GM13977 (cell line): ENCODE measurements at places on chromosomes 3 and 15.

GRCh38 chr15:43531018-43531670, 13.7 kb downstream of the MAP1A start:
- DNase-seq, result no peak

- no peak for DNase-seq
These were observed 702.2 kb downstream of the NLGN1 start for GRCh38 chr3:174099724-174100123.

DNA sequence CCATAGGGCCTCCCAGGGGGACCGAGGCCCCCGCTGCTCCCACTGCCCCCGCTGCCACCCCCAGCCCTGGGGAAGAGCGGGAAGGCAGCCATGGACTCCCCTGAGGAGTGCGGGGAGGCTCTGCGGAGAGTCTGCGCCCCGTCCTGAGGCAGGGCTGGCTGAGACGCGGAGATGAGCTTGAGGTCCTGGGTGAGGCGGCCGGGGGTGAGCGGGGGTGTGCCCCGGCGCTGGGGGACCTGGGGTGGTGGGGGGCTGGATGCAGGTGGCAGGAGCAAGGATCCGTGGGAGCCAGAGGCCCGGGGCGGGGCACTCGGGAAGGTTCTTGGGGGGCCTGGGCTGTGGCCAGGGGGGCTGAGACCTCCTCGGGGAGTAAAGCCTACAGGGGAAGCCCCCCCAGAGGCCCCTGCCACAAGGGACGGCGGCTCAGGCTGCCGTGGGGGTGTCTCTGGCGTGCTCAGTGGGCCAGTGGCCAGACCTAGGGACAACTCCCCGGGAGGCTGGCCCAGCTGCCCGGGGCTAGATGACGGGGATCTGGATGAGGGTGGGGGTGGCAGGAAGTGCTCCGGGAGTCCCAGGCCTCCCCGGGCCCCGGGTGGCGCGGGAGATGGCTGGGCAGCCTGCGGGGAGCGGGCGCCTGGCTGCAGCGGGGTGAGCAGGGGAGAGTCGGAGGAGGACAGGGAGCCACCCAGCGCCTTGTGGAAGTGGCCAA, 45.9 kb downstream of the HCN4 start:
- no peak for DNase-seq

DNA sequence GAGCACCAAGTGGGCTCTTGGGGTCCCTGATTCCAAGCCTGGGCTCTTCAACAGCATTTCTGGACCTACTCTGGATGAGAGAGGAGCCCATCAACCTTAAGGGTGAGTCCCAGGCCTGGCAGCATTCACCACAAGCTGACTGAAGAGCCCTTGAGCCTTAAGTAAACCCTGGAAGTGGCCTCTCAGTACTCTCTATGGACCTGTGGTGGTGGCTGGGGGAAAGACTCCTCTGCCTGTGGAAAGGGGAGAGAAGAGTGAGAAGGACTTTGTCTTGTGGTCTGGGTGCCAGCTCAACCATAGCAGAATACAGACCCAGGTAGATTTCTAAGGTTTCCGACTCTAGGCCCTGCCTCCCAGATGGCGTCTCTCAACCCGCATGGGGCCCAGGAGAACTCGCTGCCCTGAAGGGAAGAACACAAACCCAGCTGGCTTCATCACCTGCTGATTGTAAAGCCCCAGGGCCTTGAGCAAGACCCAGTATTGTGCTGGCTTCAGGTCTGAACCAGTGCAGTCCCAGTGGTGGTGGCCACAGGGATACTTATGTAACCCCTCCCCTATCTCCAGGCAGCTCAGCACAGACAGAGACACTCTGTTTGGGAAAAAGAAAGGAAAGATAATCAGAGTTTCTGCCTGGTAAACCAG, 71.4 kb downstream of the TFDP2 start:
- DNase-seq, result no peak

DNA sequence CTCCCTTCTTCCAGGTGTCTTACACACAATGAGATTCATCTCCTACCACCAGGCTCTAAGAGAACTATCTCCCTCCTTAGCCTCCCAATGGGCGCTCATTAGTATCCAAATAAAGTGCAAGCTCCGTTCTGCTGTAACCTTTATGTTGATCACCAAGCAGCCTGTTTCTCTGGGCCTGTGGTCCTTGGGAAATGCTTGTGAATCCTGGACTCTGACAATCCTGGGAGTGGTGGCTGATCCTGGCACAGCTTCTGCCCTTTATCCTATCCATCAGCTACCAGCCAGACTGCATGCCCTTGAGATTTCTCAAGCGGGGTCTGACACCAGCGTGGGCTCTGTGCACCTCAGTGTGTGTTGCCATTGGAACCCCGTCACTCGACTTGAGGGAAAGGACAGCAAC, 26.1 kb upstream of the USP3 start:
- no peak for DNase-seq

GRCh38 chr3:7683426-7683825, 818.2 kb upstream of the LMCD1 start:
- no peak for DNase-seq

DNA sequence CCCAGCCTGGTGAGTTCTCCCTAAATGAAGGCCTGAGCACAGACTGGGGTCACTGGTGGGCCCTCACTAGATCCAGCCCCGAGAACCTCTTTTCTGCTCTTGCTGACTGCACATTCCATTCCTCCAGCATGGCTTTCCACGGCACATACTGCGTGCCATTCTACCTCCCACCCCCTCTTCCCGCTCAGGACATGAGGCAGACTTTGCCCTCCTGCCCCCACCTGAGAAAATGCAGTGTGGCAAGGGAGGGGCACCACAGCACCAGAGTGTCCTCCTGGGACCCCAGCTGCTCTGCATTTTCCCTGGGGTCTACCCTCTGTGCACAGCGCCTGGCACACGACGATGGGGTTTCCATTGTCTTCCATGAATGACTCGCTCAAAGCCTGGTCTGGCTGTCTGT, 6.1 kb upstream of the SLCO2A1 start:
- no peak for DNase-seq

- DNase-seq, result no peak
These were observed 38.9 kb upstream of the KIF23 start for GRCh38 chr15:69375151-69375790.

- DNase-seq, result no peak
These were observed 122.6 kb upstream of the EPHA3 start for GRCh38 chr3:88984832-88985231.

- no peak for DNase-seq
These were observed 112.3 kb downstream of the GALK2 start for GRCh38 chr15:49282366-49282765.

- no peak for DNase-seq
These were observed 22.1 kb downstream of the MAPKAPK3 start for GRCh38 chr3:50639055-50639494.

DNA sequence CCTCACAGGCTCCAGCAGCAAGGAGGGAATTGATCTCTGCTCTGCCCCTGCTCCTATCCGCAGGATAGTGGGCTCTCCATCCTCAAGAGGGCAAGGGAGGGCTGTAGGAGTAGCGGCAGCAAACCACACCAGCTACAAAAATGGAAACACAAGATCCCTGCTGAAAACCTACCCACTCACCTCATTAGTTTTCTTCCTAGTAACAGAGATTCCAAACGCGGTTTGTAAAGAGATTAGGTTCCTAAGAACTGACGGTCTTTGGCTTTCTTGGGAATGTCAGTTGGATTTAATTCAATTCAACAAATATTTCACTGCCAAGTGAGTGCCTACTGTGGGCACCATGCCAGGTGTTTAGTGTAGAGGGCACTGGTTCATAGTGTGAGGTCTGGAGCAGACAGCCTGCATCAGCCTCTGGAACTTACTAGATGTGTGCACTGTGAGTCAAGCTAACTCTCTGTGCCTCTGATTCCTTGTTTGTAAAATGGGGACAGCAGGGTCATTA, 84.7 kb downstream of the MRPL46 start:
- no peak for DNase-seq

DNA sequence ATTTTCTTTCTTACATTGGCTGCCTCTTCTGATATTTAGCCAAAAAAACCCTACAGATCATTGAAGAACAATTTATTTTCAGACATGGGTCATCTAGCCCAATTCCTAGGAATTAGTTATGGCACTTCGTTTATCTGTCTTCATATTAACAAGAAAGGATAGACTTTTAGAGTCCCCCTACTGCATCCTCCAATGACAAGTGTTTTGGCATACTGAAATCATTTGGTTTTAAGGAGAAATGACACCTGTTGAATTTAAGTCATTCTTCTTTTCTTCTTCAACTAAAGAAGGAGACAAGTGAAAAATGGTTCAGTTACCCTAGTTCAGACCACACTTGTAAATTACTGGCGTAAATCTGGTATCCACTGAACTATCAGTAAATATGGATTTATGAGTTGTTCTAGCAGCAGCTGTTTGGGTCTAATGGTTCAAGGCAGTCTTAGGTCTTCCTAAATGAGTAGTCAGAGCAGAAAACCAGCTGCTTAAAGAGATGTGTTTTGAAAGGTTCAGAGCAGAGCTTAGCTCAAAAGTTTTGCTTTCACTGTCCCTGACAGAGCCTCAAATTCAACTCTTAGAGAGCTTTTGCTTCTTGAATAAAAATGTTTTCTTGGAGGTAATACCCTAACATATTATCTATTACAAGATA, 5.6 kb downstream of the VGLL3 start:
- no peak for DNase-seq
